ENCODE measurements at places on chromosomes 3 and 15. TPM values are rescaled to one million over a fixed set of nuclear protein-coding genes. Genes with fewer than 3 reads are reported as not detected.

DNA sequence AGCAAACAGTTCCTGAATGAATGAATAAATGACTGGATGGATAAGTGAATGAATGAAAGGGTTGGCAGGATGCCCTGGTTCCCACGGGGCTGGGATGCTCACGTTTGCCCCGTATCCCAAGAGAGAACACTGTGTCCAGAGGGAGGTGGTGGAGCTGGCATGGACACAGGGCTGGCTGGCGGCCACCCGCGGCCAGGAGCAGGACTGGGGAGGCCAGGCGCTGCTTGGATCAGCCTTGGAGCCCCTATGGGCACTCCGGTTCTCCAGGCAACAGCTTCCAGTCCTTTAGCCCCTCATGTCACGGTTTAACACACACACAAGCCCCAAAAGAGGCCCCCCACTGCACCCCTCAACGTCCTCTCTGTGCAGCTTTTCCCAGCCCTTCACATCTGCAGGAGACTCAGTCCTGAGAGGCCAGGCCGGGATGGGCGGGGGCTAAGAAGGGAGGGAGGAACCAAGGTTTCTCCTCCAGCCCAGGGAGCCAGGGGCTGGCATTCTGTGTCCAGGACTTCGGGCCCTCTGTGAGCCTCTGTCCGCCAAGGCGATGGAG lies 86.0 kb upstream of the ALDH1L1 start:
- DNase-seq: peak; percentile 78

DNA sequence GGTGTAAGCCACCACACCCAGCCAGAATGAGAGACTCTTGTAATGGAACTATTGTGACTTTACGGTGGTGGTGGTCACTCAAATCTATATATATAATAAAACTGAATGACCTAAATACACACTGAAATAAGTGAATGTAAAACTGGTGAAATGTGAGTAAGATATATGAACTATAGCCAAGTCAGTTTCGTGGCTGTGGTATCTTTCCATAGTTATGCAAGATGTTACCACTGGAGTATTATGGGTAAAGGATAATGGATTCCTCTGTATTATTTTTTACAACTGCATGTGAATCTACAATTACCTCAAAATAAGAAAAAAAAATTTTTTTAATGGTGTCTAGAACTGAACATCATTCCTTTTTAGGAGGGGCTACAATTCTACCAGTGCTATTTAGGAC lies 21.9 kb downstream of the PIK3CB start:
- DNase-seq: no peak

The UROC1 gene
- total RNA-seq: not detected

The LRRC31 gene
- total RNA-seq: not detected

The NR1I2 gene
- 1.6 TPM for total RNA-seq

- DNase-seq: no peak
These were observed 39.6 kb downstream of the HGD start for GRCh38 chr3:120642368-120642948.

The IMPG2 gene
- total RNA-seq: 0.04 TPM

DNA sequence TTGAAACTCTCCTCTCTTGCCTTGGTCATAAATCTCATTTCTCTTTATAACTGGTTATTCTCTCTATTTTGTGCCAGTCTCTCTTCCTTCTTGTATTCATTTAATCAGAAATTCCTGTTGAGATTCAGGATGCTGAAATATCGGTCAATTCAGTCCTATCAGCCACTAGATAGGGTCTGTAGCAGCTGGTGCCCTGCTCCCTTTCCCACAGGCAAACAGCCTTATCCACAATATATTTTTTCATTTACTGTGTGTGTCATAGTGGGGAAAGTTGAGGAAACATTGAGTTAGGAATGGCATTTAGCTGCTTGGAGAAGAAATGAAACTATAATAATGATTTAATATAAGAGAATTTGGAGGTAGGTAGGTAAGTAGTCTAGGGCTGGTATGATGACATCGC lies 146.3 kb downstream of the RBPMS2 start:
- no peak for DNase-seq

DNA sequence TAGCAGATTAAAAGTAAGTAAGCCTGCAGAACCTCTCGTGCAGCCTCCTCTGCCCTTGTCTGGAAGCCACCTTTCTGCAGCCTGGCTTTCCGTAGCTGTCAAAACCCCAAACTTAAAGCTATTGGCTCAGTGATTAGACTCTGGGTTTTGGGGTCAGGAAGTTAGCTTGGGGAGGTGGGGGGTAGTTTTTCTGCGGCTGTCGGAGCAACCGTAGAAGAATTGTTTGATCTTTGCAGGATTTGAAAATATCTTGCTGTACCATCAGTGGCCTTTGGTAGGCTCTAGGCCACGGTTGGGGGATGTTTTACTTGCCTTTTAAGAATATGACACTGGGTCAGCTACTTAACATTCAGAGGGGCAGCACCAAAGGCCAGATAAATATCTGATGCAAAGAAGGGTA lies 88.4 kb upstream of the RASGRP1 start:
- no peak for DNase-seq

DNA sequence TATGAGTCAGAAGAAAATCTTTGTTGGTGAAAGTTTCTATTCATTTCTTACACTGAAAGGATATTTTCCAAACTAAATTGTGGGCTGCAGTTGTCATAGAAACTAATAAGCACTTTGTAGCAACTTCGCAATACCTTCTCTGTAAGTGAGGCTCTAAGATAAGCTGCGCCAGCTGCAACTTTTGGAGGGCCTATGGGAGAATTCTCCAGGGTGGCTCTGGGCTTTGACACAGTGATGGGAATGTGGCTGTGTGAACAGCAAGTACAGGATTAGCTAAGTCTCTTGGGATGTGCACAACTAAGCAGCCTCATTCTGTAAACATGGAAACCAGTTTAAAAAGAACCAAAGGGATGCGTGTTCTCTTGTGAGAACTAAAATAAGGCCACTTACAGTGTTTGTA lies 124.6 kb upstream of the SGO1 start:
- no peak for DNase-seq

- DNase-seq: no peak
These were observed 59.1 kb upstream of the FOXB1 start for GRCh38 chr15:59945036-59945435.

The NAA50 gene
- total RNA-seq: 149 TPM

The RPL4 gene
- total RNA-seq: 5,862 TPM

DNA sequence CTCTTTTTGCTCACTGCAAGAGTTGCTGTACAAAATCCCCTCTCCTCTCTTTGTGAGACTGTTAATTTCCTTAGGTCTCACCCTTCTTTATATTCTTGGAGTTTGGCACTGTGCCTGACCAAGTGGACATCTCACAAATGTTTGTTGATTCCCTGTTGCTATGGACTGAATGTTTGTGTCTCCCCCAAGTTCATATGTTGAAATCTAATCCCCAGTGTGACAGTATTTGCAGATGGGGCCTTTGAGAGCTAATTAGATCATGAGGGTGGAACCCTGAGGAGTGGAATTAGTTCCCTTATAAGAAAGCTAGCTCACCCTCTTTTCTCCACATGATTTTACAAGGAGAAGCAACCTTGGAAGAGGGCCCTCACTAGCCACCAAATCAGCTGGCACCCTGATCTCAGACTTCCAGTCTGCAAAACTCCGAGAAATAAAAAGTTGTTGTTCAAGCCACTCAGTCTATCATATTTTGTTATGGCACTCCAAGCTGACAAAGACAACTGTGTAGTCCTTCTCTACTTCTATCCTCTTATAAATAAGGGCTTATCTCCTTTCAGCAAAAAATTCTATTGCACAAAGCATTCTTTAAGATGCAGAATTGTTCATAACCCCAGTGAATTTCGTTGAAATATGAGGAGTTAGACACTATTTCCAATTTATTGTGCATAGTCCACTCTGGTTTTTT lies 65.5 kb upstream of the NPHP3 start:
- DNase-seq: no peak

- DNase-seq: no peak
These were observed 18.8 kb upstream of the IGF2BP2 start for GRCh38 chr3:185843635-185844034.

GRCh38 chr3:156639414-156640023 lies 34.9 kb upstream of the TIPARP start:
- no peak for DNase-seq

- no peak for DNase-seq
These were observed 217.3 kb downstream of the SNRPN start for GRCh38 chr15:25171856-25172687.

GRCh38 chr15:44738340-44738984 lies 2.1 kb downstream of the TRIM69 start:
- peak; percentile 45 for DNase-seq

DNA sequence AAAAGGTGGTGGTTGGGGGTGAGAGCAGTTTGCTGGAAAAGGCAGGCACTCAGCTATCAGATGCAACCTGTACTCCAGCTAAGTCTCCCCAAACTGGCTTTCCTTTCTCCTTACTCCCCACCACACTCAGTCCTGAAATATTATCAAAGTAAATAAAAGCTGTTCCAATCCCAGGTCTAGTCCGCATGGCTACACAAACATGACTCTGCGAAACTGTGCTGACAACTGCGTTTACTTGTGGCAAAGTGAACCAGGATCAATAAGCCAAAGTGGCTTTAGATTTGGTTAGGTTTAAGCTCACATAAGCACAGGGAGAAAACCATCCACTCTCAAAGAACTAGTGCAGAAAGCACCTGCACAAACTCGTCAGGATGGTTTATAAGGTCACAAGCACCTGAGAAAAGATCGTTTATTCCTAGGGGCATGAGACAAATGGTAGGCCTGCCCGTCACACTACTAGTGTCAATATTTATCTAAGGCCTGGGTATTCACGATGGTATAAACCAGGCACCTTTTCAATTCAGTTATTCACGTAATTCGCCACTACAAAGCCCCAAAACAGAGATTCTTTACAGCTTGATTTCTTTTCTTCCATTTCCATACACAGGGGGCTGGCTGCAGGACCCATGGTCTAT lies 25.3 kb downstream of the LRIG1 start:
- DNase-seq: no peak

DNA sequence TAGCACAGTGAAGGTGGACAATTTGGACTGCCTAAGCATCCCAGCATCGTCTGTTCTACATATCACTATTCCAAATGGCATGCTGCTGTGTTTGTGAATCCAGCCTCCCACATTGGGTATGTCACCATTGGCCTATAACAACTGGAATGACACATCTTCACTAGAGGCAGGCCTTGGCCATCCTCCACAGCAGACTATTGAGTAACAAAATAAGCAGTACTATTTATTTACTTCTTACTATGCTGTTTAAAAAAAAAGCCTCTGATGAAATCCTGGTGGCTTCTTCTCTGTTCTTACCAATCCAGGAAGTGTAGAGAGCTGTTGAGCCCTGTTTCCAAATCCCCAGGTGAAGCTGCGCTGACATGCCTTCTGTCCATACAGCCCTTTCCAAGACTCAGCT lies 30.6 kb upstream of the CERS3 start:
- no peak for DNase-seq

The KNG1 gene
- not detected for total RNA-seq

The FGF12 gene
- 9.6 TPM for total RNA-seq

The RTP1 gene
- total RNA-seq: 5.1 TPM

- no peak for DNase-seq
These were observed 23.9 kb upstream of the UBE2E1 start for GRCh38 chr3:23781871-23782270.

The CPLX3 gene
- total RNA-seq: not detected

DNA sequence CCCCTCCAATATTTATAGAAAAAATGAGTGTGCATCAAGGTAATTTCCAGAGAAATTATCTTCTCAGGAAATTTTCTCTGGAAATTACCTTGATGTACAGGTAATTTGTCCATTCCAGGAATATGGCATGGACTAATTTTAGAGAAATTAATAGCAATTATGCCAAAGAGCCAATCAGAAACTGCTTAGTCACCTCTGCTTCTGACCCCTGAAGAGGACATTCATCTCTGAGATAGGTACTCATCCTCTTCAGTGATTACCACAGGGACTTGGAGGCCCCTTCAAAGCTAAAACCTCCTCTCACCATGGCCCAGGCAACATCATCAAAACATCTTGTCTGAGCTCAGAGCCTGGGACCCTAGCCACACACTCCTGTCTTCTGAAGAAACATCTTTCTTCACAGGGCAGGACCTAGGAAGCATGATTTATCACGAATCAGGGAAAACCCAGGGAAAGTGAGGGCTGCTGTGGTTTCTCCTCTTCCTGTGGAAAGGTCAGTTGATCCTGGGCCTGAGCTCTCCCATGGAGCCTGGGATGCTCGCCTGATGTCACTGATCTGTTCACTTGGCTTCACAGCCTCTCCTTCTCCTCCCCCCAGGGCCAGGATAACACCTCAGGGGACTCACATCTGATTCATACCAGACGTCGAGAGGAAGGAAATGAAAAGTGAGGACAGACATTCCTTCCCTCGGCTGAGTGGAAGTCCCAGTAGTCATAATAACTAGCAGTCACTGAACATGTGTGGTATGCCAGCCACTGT lies 210.5 kb downstream of the DTWD1 start:
- DNase-seq: no peak

The TIMP4 gene
- 40.3 TPM for total RNA-seq

DNA sequence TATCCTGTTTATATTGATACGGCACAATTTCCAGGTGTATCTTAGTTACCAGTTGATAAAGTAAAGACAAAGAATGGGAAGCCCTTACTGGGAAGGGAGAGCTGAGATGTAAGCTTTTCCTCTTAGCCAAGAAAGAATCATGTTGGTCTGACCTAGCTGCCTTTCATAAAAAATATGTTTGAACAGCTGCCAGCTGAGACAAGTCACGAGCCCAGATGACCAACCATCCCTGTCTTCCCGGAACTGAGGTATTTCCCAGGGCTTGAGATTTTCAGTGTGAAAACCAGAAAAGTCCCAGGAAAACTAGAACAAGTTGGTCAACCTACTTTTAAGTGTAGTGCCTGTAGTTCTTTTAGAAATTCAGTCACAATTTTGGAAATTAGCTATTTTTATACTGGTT lies 3.6 kb upstream of the MYH15 start:
- no peak for DNase-seq

The IGDCC3 gene
- 39.7 TPM for total RNA-seq

DNA sequence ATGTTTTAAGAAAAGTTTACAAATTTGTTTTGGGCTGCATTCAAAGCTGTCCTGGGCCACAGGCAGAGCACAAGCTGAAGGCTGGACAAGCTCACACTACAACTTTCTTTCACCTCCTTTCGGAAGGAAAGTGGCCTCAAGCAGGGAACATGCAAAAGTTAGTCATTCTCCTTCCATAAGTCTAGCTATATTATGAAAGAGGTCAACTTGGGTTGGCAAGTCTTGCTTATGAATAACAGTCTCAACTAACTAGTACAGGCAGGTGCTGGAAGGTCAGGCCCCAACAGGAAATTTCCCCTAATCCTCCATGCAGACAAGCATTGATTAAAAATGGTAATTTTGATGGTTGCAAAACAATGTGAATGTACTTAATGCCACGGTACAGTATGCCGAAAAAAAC lies 69.4 kb downstream of the OSBPL10 start:
- DNase-seq: no peak

The AMT gene
- 48.1 TPM for total RNA-seq

The GDPGP1 gene
- total RNA-seq: 5.8 TPM

- peak; percentile 66 for DNase-seq
These were observed 4.3 kb downstream of the MECOM start for GRCh38 chr3:169659096-169659819.

DNA sequence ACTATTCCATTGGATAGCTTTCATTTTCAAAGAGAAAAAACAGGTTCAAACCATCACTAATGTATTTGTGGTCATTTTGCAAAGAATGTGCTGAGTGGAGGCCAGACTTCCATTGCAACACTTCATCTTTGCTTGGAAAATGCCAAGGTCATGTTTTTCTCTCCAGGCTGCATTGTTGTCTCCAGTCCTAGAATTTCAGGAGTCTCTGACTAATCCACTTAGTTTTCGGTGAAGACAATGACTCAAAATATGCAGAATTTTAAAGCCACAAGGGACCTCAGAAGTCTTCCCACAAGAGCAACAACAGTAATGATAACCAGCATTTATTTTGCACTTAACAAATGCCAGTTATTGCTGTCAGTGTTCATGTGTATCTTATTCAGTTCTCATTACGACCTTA lies 277.0 kb downstream of the RYR3 start:
- DNase-seq: no peak
